Central memory CD4-positive, alpha-beta T cell (primary cell): ENCODE measurements at places on chromosomes 1 and 21.

GRCh38 chr1:33030575-33030974 is 6.1 kb downstream of the AK2 start:
- DNase-seq, result no peak

DNA sequence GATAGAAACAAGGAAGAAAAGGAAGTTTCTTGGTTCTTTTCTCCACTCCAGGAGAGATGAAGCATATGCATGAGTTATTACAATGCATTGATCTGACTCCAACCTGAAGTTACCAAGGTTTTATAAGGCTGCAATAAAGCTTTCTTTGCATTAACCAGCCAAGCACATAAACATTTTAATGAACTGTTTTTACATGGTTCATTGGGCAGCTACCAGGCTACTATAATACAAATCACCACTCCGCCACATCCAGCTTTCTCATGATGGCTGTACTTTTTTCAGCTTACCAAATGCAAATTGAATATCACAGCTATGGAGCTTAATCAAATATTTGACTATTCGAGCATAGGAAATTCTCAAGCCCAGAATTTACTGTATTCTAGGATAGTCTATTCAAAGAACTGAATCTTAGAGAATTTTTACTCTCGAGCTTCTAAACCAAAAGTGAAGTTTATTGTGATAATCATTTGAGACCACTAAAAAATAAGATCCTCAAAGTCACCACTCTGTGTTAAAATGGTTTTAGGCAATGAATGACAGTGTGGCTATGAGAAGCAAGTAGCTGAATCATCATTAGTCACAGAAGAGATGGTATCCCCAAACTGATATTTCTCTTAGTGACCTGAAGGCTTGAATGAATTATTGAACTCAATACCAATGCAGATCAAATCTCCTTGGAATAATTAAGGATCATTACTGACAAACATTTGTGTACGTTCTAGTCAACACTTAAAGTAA is 58.6 kb upstream of the ZNF281 start:
- DNase-seq, result no peak

GRCh38 chr21:41827951-41828883 is 50.9 kb downstream of the PRDM15 start:
- DNase-seq, result no peak

- DNase-seq, result no peak
Measured at GRCh38 chr1:6056572-6056948, 10.9 kb downstream of the KCNAB2 start.

DNA sequence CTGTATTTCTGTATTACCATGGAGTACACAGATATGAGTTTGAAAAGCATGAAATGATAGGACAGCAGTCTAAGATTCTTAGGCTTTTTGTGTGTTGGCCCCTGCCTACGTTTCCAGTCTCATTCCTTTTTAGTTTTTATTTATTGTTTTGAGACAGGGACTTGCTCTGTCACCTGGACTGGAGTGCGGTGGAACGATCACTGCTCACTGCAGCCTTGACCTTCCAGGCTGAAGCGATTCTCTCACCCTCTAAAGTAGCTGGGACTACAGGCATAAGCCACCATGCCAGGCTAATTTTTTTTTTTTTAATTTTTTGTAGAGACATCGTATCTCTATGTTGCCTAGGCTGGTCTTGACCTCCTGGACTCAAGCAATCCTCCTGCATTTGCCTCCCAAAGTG is 3.8 kb downstream of the RAVER2 start:
- DNase-seq, result no peak

DNA sequence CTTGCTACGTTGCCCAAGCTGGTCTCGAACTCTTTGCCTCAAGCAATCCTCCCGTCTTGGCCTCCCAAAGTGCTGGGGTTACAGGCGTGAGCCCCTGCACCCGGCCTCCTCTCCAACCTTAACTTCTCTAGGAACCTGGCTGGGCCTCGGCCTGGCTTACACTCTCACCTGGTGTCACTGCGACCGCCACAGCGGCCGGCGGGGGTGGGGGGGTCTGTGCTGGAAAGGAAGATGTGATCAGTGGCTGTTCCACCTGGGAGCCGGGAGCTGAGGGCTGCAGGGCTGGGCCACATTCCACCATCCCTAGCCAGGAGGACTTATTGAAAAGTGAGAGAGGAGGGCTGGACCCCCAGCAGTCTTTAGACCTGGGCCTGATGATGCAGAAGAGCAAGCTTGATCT is 48.6 kb downstream of the HSPG2 start:
- no peak for DNase-seq

GRCh38 chr1:111161843-111162487 is 21.9 kb downstream of the CEPT1 start:
- no peak for DNase-seq

GRCh38 chr1:100972185-100972584 is 53.4 kb downstream of the DPH5 start:
- no peak for DNase-seq

DNA sequence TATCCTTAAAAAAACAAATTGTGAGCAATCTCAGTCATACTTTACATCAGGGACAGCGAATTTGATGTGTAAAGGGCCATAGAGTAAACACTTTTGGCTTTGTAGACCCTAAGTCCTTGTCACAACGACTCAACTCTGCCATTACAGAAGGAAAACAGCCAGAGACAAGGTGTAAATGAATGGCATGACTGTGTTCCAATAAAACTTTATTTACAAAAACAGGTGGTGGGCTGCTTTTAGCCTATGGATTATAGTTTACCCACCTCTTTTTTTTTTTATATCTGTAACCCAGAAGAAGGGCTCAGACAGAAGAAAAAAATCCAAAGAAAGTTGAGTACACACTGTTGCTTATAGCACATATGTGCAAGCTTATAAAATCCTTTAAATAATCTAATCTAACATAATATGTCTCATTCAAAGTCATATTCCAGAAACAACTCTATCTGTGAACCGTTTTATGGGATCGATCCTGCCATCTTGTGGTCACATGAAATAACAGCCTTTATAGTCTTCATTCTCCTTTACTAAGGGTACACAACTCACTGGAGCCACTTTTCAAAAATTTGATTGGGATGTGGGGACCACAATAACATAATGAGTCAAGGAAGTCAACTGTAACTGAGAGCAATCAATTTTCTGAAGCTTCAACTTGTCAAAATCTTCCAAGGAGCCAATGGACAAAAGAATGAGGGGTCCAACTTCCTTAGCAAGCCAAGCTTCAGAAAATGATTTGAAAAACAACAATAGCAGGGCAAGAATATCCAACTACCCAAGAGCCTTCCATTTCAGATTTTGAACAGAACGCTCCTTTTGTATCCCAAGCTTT is 142.2 kb upstream of the KRTAP19-8 start:
- no peak for DNase-seq

DNA sequence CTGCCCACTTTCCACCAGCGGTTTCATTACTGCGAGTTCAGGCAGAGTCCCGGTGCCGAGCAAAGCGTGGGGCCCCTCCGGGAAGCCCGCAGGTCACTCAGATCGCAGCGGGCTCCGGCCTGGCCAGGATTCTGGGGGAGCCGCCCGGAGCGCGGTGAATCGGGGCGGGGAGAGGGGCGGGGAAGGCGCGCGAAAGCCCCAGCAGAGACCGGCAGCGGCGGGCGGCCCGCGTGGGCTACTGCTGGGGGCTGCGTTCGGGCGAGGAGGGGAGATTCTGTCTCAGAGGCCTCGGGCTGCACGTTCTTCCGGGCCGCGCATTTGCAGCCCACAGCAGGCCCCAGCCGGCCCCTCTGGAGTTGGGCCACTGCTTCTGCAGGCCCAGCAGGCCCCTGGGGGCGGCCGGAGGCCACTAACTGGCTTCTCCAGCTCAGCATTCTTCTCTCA is 64.7 kb downstream of the SCCPDH start:
- DNase-seq, result no peak
